Jurkat, Clone E6-1 (cell line): ENCODE measurements at places on chromosomes 6 and 20.
A peak's percentile ranks its signal among the peaks of the same experiment; 100 is the strongest.

DNA sequence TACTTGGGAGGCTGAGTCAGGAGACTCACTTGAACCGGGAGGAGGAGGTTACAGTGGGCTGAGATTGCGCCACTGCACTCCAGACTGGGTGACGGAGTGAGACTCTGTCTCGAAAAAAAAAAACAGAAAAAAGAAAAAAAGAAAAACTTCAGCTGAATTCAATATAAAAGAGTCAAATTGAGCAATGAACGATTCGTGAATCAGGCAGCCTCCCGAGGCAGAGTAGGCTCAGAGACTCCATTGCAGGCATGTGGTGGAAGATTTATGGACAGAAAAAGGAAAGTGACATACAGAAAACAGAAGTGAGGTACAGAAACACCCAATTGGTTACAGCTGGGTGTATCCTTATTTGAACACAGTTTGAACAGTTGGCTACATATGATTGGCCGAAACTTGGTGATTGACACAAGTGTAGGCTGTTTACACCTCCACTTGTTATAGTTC, 56.3 kb downstream of the HLA-DPB1 start:
- DNase-seq, result no peak

DNA sequence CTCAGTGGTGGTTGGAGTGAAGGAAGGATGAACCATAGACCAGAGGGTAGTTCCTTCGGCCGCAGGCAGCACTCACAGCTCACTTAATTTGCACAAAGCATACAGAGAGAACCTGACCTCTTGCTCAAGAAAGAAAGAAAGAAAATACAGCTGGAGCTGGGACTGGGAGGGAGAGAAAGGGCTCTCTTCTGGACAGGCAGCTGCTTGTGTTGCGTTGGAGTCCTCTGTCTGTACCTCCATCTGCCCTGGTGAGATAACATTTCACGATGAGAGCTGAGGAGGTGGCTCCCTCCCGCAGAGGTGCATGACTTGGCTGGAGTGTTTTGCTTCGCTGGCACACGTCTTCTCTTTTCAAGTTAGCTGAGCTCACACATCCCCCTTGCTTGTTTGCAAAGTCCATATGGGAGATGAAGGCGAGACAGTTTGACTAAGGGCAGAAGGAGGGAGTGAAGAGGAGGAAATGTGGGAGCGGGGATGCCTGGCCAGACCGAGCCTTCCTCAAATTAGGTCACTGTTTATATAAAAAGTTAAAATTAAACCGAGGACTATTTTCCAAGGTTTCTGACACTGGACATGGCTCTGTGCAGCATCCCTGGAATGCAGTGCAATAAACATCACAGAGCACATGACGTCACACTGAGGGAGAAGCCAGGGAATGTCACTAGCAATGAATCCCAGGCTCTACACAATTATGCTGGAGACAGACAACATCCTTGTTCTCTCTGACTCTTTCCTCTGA, 359.4 kb downstream of the CD83 start:
- DNase-seq, result no peak

- DNase-seq, result no peak
Observed at GRCh38 chr6:128855581-128856085, 27.3 kb upstream of the LAMA2 start.

DNA sequence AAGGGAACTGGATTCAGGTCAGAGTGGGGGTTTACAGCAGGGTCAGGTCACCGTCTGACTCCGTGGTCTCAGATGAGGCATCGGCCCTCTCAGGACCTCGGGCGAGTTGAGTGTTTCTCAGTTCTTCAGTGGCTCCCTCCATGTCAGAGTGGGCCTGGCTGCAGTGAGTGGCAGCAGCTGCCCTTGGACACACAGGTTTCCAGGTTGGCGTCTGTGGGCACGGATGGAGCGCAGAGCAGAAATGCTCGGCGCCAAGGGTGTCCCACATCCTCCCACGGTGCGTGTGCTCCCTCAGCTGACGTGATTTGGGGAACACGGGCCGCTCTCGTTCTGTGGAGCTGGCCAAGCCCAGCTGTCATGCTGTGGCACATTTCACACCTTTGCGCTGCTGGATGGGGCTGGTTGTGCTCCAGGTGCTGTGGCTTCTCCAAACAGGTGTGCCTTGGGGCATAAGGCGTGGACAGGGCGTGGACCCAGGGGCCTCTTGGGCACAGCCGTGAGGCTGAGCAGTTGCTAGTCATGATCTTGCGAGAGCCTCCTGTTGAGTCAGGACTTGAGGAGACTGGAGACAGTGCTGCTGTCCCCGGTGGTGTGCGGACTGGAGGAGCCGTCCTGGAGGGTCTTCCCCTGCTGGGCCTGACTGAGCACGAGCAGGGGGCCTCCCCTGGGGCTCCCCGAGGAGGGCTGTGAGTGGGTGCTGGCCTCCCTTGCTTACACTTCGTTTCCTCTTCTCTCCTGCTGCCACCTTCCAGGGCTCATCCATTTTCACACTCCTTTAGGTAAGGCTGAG, 9.5 kb upstream of the DNAJC5 start:
- DNase-seq, result no peak

GRCh38 chr6:148413321-148414091, 70.9 kb downstream of the SASH1 start:
- DNase-seq, result no peak

DNA sequence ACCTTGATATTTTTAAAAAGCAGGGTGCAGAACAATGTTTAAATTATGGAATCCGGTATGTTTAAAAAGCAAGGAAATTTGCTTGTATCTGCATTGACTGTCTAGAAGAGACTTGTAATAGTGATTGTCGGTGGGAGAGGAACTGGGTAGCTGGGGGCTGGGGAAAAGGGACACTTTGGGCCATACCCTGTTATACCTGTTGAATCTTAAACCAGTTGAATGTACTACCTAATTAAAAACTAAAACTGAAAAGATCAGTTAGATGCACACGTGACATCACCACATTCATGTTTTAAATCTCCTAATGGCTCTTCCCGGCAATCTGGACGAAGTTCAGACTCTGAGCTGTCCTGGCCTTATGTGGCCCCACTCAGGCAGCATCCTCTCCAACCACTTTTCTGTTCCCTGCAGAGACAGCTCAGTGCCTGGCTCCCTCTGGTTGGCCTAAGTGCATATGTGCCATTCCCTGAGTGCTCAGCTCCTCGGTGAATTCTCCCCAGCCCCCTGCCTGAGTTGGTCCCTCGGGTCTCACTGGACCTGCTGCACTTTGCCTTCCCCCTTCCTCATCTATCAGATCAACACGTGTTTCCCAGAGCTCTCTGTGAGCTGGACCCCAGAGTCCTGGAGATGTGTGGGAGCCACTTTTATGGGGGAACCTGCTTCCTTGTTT, 36.3 kb downstream of the SLC52A3 start:
- DNase-seq, result no peak

GRCh38 chr6:117272891-117273290, 7.5 kb downstream of the VGLL2 start:
- no peak for DNase-seq

- no peak for DNase-seq
Observed at GRCh38 chr6:147029923-147030322, 174.3 kb upstream of the STXBP5 start.

DNA sequence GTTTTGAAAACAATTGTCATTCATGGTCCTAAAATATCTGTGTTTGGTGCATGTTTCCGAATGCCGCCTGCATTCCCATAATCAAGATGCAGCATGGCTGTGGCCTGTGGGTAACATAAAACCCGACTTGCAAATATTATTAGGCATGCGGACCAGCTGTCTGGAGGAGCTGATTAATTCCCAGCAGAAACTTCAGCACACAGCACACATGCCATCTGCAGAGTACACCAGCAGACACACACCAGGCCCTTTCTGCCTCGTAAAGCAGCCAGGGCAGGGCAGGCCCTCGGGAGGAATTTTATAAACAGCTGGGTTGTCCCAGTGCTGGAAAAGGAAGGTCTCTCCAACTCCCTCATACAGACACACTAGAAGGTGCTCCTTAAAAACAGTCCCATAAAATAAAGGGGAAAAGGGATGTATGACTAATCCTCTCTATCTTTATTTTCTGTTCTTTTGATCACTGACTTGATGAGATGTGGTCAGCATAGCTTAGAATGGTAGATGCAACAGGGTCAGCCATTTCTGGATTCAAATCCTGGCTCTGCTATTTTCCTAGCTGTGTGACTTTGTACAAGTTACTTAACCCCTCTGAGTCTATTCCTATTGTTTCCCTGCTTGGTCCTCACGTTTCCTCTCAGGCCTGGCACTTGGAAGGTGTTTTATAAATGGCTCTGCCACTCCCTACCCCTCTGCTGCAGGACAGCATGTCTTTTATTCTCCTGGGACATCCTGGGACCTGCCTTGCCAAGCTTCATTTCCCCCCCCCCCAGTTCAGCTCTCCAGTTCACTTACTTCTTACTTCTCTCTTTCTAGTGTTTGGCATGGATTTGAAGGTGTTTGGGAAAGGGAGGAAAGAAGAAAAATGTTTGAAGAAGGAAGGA, 85.9 kb upstream of the TRAF3IP2 start:
- no peak for DNase-seq

- no peak for DNase-seq
Observed at GRCh38 chr6:39335780-39336545, 13.5 kb upstream of the KCNK16 start.

DNA sequence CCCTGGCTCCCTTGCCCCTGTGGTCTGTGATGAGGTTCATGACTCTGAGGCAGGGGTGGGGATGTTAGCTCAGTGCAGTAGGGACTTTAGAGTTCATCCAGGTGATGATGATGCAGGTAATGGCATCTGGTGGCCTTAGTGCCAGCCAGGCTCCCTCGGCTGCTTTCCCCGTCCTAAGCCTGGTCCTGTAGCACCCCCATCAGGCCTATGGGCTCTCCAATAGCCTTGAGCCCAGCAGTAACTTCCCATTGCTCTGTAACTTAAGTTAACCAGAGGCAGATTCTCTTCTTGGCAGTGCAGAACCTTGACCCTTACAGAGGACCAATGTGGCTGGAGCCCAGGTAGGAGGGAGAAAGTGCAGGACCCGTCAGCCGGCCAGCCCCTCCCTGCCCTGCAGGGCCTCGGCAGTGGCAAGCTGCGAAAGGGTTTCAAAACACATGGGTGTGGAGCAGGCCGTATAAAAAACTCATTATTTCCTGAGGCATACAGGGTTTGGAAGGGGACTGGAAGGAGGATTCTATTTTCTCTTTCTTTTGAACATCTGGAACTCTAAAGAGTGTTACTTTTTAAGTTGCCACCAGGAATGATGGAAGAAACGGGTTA, 406.9 kb downstream of the CDH26 start:
- peak; percentile 36 for DNase-seq

GRCh38 chr6:158596861-158597260, 37.0 kb downstream of the TMEM181 start:
- peak; percentile 9 for DNase-seq

DNA sequence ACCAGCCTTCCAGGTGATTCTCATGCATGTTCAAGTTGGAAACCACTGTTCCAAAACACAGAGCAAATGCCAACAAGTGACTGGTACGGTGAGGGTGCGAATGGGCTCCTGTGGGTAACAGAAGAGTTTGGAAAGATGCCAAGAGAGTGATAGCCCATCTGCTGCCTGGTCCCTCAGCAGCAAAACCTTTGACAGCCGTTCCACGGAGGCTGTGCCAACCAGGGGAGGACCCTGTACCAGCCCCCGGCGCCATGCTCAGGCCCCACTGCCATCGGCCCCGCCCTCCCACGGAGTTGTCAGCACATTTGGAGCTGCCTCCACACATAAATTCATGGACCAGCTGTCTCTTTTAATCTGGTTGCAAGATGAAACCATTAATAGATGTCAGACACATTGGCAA, 4.4 kb upstream of the PTPRT start:
- no peak for DNase-seq

DNA sequence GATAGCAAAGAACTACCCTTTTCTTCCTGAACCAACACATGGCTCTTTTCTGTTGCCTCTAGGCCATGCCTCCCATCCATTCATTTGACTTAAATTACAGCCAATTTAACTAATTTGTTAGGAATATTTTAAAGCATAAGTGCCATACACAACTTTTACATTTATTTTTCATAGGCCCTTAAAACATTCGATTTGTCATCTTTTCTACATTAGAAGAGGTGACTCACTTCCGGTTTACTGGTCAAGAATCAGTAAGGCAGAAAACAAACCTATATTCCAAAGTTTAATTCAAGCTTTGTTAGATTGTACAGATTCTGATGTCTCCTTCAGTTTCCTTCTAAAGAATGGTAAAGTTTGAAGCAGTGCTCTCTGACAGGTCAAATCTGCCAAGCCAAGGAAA, 344.3 kb downstream of the SAMD5 start:
- DNase-seq, result no peak

GRCh38 chr6:67560068-67560467, 1075.0 kb upstream of the ADGRB3 start:
- DNase-seq, result no peak

DNA sequence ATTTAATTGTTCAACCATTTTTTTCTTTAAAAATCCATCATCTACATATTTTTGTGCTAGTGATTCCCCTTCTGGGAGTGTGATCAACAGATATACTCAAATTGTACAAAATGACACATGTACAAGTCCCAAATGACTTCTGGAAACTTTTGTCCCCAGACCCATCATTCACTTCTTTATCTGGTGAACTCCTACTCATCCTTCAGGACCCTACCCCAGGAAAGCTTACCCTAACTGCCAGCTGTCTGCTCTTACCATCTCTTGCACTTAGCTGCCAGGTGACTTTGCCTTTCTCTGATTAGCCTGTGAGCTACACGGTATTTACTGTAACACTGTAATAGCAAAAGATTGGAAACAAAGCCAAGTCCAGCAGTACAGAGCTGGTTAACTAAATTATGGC, 55.3 kb downstream of the JPH2 start:
- DNase-seq, result no peak

GRCh38 chr6:166330612-166331011, 11.7 kb downstream of the SFT2D1 start:
- DNase-seq, result no peak

DNA sequence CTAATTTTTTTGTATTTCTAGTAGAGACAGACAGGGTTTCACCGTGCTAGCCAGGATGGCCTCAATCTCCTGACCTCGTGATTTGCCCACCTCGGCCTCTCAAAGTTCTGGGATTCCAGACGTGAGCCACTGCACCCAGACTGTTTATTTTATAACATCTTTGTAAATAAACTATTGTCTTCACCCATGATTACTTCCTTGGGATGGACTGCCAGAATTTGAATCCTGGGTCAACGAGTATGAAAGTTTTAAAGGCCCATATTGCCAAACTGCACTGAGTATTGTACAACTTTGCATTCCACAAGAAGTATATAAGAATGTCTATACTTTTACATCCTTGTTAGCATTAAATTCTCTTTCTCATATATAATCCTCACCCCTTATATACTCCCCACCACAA, 38.6 kb downstream of the ZHX3 start:
- no peak for DNase-seq

DNA sequence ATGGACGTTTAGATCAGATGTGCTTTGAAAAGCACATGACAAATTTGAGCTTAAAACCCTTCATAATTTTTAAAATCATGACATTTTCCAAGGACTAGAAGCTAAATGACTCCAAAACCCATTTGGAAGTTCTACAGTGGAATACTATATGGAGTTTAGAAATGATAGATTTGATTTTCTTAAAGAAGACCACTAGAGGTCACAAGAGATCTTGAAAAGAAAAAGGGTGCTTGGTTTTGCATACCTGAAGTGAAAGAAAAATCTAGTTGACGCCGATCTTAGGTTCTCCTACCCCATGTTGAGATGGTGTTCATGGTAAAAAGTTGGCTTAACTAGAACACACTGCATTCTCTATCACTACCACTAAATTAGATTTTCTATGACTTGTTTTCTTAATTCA, 31.5 kb downstream of the CFAP61 start:
- DNase-seq, result peak; percentile 61
